Small intestine (tissue), 16 donors: ENCODE measurements at places on chromosomes 4 and X. TPM values are rescaled to one million over a fixed set of nuclear protein-coding genes. Genes with fewer than 3 reads are reported as not detected.

DNA sequence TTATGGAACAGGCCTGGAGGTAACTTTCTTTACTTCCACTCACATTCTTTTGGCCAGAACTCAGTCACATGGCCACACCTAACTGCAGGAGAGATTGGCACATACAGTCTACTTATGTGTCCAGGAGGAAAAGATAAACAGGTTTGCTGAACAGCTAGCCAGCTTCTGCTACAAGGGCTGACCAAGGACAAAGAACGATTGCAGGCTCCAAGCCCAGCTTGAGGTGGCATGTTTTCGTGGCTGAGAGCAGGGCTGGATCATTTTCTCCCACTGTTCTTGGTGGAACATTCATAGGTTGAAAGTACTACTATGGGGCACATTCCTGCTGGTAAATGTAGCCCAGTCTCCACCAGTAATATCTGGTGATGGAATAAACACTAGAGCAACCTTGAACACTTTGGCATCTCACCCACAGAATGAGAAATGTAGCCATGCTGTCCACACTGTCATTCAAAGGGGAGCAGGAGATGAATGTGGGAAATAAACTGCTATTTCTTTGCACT lies 28.2 kb downstream of the NHS start:
- no peaks in the 10 kb centered on the region for H3K27me3 ChIP-seq
- H3K4me1 ChIP-seq = no peaks in the 10 kb centered on the region
- DNase-seq = no peak

Gene GAGE1
- polyA plus RNA-seq = not detected

GRCh38 chr4:27272217-27272616 lies 411.6 kb downstream of the STIM2 start:
- H3K4me1 ChIP-seq = no peaks in the 10 kb centered on the region
- H3K4me3 ChIP-seq = no peak overlapping the region
- no peak overlapping the region for H3K27ac ChIP-seq
- DNase-seq = no peak
- H3K27me3 ChIP-seq = peaks cover 2% of the 10 kb centered on the region

DNA sequence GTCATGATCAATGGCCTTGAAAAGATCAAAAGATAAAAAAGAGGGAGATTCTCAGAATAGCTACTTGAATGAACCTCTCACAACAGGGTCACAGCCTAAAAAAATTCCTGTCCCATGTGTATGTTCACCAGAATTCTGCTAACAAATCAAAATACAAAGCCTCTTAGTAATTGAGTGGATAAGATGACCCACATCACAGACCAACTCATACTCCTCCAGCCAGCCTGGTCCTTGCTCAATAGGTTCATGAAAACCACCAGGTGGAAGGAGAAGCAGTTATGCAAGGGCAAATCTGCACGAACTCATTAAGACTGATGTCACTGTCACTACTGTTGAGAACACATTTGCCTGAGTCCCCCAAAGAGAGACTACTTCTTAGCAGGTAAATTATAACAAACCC lies 21.5 kb downstream of the WDFY3 start:
- H3K27ac ChIP-seq = no peak overlapping the region
- DNase-seq = no peak
- no peaks in the 10 kb centered on the region for H3K36me3 ChIP-seq
- no peaks in the 10 kb centered on the region for H3K4me1 ChIP-seq
- H3K27me3 ChIP-seq = no peaks in the 10 kb centered on the region

GRCh38 chr4:186936496-186937375 lies 213.1 kb upstream of the FAT1 start:
- peak overlapping the region; percentile 77 for H3K27ac ChIP-seq
- no peaks in the 10 kb centered on the region for H3K27me3 ChIP-seq
- H3K4me3 ChIP-seq = no peak overlapping the region
- no peaks in the 10 kb centered on the region for H3K4me1 ChIP-seq
- H3K36me3 ChIP-seq = no peaks in the 10 kb centered on the region

DNA sequence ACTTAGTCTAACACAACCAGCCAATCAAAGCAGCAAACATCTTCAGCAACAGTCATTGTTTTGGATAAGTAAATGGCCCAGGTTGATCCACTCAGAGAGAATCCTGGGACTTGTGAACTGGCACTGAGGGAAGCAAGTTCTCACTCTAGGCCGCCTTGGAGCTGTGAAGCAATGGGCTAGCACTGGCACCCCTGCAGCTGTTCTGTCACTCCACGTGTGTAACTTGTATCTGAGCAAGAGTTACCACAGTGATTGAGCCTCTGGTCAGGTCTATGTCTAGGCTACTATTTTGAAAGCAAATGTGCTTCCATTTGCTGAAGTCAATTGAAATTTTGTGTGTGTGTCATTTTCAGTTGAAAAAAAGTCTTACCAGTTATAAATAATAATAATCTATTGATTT lies 57.2 kb upstream of the HS3ST1 start:
- H3K27me3 ChIP-seq = no peaks in the 10 kb centered on the region
- H3K4me1 ChIP-seq = no peaks in the 10 kb centered on the region
- H3K36me3 ChIP-seq = no peaks in the 10 kb centered on the region
- H3K27ac ChIP-seq = no peak overlapping the region
- DNase-seq = no peak
- no peak overlapping the region for H3K4me3 ChIP-seq

DNA sequence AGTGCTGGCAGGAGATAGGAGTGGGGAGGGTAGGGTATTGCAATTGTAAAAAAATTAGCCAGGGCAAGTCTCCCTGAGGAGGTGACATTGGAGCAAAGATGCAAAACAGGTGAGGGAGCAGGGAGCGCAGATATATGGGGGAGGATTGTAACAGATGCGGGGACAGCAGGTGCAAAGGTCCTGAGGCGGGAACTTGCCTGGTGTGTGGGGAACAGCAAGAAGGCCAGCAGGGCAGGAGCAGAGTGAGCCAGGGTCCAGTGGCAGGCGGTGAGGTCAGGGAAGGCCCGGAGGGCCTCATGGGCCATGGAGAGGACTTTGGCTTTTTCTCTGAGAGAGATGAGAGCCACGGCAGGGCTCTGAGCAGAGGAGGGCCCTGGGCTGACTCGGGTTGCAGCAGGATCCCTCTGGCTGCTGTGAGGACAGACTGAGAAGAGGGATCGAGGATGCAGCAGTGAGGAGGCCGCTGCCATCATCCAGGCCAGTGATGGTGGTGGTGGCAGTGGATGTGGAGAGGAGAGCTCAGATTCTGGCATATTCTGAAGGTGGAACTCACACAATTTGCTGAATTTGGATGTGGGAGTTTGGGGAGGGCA lies 6.2 kb downstream of the PORCN start:
- no peak for DNase-seq
- H3K4me1 ChIP-seq = no peaks in the 10 kb centered on the region
- peaks cover 3% of the 10 kb centered on the region for H3K36me3 ChIP-seq
- no peaks in the 10 kb centered on the region for H3K27me3 ChIP-seq
- H3K27ac ChIP-seq = no peak overlapping the region

Gene IGBP1
- polyA plus RNA-seq = 72.6 TPM

Gene TMEM35A
- polyA plus RNA-seq = 1.3 TPM

DNA sequence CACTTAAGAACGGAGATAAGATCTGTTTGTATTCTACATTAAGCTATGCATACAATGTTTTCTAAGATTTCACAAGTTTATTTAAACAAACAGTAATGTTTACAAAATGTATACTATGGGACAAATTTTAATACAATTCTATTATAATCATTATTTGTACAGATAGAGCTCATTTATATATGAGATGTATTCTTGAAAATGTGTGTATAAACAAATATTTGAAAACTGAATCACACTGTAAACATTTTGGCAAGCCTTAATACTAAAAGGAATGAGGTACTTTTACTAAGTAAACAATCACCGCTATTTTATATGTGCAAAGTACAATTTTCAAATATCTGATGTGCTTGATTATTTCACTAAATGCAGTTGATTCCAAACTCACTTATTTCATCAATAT lies 119.2 kb upstream of the MAB21L2 start:
- H3K27me3 ChIP-seq = no peaks in the 10 kb centered on the region
- H3K4me1 ChIP-seq = no peaks in the 10 kb centered on the region
- no peak for DNase-seq
- no peak overlapping the region for H3K27ac ChIP-seq
- H3K36me3 ChIP-seq = no peaks in the 10 kb centered on the region

Gene MAGEA11
- polyA plus RNA-seq = not detected

GRCh38 chrX:115564243-115564642 lies 3.3 kb downstream of the PLS3 start:
- no peaks in the 10 kb centered on the region for H3K27me3 ChIP-seq
- no peak for DNase-seq
- H3K27ac ChIP-seq = no peak overlapping the region
- H3K4me3 ChIP-seq = no peak overlapping the region
- H3K4me1 ChIP-seq = no peaks in the 10 kb centered on the region

GRCh38 chr4:99504804-99505502 lies 5.9 kb upstream of the C4orf17 start:
- H3K4me1 ChIP-seq = no peaks in the 10 kb centered on the region
- DNase-seq = no peak
- H3K4me3 ChIP-seq = no peak overlapping the region
- no peak overlapping the region for H3K27ac ChIP-seq
- H3K36me3 ChIP-seq = no peaks in the 10 kb centered on the region

DNA sequence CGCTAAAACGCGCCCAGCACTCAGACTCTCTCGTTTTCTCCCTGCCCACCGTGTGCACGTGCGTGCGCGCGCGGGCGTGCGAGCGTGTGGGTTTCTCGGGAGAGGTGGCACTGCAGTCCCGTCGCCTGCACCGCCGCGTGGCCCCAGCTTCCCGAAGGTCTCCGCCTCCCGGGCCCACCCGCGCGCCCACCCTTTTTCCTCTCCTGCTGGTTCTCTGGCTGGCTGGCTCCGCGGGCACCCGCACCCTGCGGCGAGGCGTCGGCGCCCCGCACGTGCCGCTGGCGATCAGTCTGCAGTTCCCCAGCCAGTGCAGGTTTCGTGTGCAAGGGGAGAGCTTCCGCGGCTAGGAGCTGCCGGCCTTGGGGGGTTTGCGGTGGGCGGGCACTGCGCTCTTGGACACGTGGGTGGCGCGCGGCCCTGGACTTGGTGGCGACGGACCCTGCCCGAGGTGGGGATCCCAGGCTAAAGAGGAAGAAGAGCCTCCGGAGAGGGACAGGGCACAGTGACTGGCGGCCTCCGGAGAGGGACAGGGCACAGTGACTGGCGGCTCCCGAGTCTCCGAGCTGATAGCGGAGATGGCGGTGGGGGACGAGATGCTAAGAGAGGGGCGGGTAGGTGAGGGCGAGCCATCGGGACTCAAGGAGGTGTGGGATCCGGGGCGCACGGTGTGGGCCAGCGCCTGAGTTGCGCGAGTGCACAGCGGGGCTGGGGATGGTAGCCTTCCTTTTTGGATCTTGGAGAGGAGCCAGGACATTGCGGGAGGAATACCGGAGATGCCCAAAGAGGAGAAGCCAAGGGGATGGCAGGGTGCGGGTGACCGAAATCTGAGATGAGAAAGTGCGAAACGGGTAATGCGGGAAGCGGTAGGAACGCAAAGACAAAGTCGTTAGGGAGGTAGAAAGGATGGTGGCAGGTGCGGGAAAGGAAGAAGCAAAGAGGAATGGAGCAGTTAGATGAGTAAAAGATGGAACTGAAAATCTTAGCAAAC lies at the start of gene FAM184B:
Gene FAM184B (minus strand): TSS at position 322 of the 988 bp plus-strand sequence. CDS start 322 bp downstream, outside the sequence.
- no peaks in the 10 kb centered on the region for H3K36me3 ChIP-seq
- H3K4me1 ChIP-seq = no peaks in the 10 kb centered on the region
- no peak for DNase-seq
- H3K4me3 ChIP-seq = no peak within 1 kb of the TSS
- H3K27me3 ChIP-seq = peaks cover 9% of the 10 kb centered on the region

Gene WNK3
- 0.13 TPM for polyA plus RNA-seq

DNA sequence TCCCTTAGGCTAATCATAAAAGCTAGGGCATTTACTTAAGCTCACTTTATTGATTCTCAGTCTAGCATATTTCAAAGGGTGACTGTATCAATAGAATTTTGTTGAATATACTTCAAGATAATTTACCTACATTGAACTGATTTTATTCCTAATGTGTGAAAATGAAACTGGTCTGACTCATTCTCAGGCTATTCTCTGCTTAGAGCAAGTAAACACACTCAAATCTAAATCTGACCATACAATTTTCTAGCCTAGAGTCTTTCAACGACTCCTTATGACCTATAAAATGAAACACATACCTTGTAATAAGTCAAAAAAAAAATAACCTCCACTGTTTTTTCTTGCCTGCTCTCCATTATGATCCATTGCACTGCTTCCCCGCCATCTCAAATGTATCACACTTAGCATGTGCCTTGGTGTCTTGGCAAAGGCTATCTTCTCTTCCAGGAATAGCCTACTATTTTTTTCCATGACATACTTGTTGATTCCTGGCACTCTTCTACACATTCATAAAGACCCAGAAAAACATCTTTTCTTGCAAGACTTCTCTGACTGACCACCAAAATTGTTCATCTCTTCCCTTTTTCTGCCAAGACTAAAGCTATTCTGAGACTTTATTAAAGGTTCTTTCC lies 965.1 kb upstream of the HS3ST1 start:
- H3K4me3 ChIP-seq = no peak overlapping the region
- no peaks in the 10 kb centered on the region for H3K4me1 ChIP-seq
- no peak overlapping the region for H3K27ac ChIP-seq
- no peak for DNase-seq
- no peaks in the 10 kb centered on the region for H3K36me3 ChIP-seq

GRCh38 chrX:39599339-39599738 lies 498.4 kb downstream of the BCOR start:
- no peaks in the 10 kb centered on the region for H3K4me1 ChIP-seq
- DNase-seq = no peak
- H3K36me3 ChIP-seq = no peaks in the 10 kb centered on the region
- no peak overlapping the region for H3K4me3 ChIP-seq

GRCh38 chrX:17535229-17535628 lies 160.2 kb downstream of the NHS start:
- no peak overlapping the region for H3K4me3 ChIP-seq
- DNase-seq = peak; percentile 22
- no peaks in the 10 kb centered on the region for H3K36me3 ChIP-seq
- no peak overlapping the region for H3K27ac ChIP-seq

DNA sequence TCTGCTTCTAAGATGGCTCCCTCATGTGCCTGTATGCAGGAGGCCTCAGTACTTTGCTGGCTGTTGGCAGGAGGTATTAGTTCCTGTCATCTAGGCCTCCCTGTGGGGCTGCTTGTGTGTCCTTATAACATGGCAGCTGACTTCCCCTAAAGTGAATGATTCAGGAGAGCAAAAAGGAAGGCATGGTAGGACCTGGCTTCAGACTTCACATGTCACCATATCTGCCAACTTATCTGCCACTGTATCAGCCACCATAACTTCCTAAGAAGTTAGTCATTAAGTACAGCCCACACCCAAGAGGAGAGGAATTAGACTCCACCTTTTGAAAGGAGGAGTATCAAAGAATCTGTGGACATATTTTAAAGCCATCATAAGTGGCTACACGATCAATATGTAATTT lies 122.5 kb downstream of the UCHL1 start:
- H3K4me1 ChIP-seq = no peaks in the 10 kb centered on the region
- DNase-seq = no peak
- no peaks in the 10 kb centered on the region for H3K27me3 ChIP-seq
- H3K4me3 ChIP-seq = no peak overlapping the region
- H3K27ac ChIP-seq = no peak overlapping the region

Gene HNRNPD
- polyA plus RNA-seq = 129 TPM

Gene HELT
- not detected for polyA plus RNA-seq

DNA sequence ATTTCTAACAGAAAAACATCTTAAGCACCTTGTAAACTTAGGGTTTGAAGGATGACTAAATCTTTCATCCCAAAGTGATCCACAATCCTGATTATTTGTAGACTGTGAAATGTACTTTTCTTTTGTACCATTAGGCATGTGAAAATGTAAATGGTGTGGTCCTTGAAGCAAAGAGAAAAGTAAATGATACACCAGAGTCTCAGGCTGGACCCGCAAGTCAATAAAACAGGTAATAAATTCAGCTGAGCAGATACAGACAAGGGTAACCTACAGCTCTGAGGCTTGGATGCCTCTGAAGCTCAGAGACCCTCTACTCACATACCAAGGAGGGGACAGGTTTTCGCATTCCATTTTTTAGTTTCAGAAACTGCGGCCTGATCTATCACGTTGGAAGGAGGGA lies 2.8 kb upstream of the LAP3 start:
- H3K27me3 ChIP-seq = no peaks in the 10 kb centered on the region
- peaks cover 3% of the 10 kb centered on the region for H3K4me1 ChIP-seq
- no peak overlapping the region for H3K4me3 ChIP-seq
- peak; percentile 28 for DNase-seq

Gene ANAPC4
- polyA plus RNA-seq = 25.0 TPM
